Mesangial cell (primary cell): ENCODE measurements at places on chromosomes 1 and 21. TPM values are rescaled to one million over a fixed set of nuclear protein-coding genes. Genes with fewer than 3 reads are reported as not detected.

The PRDM16 gene
- total RNA-seq: under 0.01 TPM in 1 of 2 replicates, not detected in the other

The TATDN3 gene
- total RNA-seq: 8.5 and 9.6 TPM in 2 replicates

The KRTAP19-3 gene
- total RNA-seq: not detected in 2 replicates

The NR5A2 gene
- total RNA-seq: not detected in 2 replicates

The HES3 gene
- not detected in 2 replicates for total RNA-seq

The C1orf226 gene
- total RNA-seq: 0.33 and 2.0 TPM in 2 replicates

The PADI1 gene
- total RNA-seq: 1.3 and 2.4 TPM in 2 replicates

The MAEL gene
- 0.13 and 0.49 TPM in 2 replicates for total RNA-seq

The KIF2C gene
- total RNA-seq: 3.9 and 84.2 TPM in 2 replicates

The C1orf185 gene
- not detected in 2 replicates for total RNA-seq

The TNNI3K gene
- total RNA-seq: under 0.01 and 1.1 TPM in 2 replicates

The MINDY1 gene
- 12.1 and 27.3 TPM in 2 replicates for total RNA-seq

The CTNNBIP1 gene
- 25.9 and 37.1 TPM in 2 replicates for total RNA-seq

The KRTAP19-6 gene
- not detected in 2 replicates for total RNA-seq

The ZNF648 gene
- total RNA-seq: not detected in 2 replicates

The APOBEC4 gene
- total RNA-seq: not detected in 2 replicates

The RHD gene
- not detected in 2 replicates for total RNA-seq

The LCE1D gene
- total RNA-seq: not detected in 2 replicates

The TTC22 gene
- total RNA-seq: under 0.01 and 0.76 TPM in 2 replicates

The OR14K1 gene
- total RNA-seq: not detected in 2 replicates

The MTF2 gene
- 10.1 and 13.4 TPM in 2 replicates for total RNA-seq

The AGT gene
- 0.16 and 0.89 TPM in 2 replicates for total RNA-seq

The LMOD1 gene
- total RNA-seq: 0.16 and 4.2 TPM in 2 replicates

The FCGR2B gene
- total RNA-seq: not detected in 2 replicates

The CYYR1 gene
- 1.5 and 1.9 TPM in 2 replicates for total RNA-seq

The SLC9A1 gene
- 17.3 and 40.3 TPM in 2 replicates for total RNA-seq

The PLEKHN1 gene
- total RNA-seq: 4.8 and 5.5 TPM in 2 replicates

The LTN1 gene
- 9.0 and 10.4 TPM in 2 replicates for total RNA-seq

The ADORA3 gene
- total RNA-seq: not detected in 2 replicates

The ALX3 gene
- not detected in 2 replicates for total RNA-seq

The ADORA1 gene
- 22.2 and 30.0 TPM in 2 replicates for total RNA-seq

The CR1 gene
- total RNA-seq: not detected in 2 replicates

The TRIM62 gene
- total RNA-seq: 7.3 and 21.9 TPM in 2 replicates

The HES2 gene
- 0.25 and 0.65 TPM in 2 replicates for total RNA-seq

The PLA2G2F gene
- not detected in 2 replicates for total RNA-seq

The CDKN2C gene
- 1.1 and 9.0 TPM in 2 replicates for total RNA-seq

The KLHDC8A gene
- 1.0 and 1.3 TPM in 2 replicates for total RNA-seq

The GLIS1 gene
- total RNA-seq: 6.7 and 12.5 TPM in 2 replicates

The CHI3L1 gene
- total RNA-seq: 0.65 and 14.7 TPM in 2 replicates

The LIPI gene
- not detected in 2 replicates for total RNA-seq
